ENCODE measurements at places on chromosomes 3 and 15.

DNA sequence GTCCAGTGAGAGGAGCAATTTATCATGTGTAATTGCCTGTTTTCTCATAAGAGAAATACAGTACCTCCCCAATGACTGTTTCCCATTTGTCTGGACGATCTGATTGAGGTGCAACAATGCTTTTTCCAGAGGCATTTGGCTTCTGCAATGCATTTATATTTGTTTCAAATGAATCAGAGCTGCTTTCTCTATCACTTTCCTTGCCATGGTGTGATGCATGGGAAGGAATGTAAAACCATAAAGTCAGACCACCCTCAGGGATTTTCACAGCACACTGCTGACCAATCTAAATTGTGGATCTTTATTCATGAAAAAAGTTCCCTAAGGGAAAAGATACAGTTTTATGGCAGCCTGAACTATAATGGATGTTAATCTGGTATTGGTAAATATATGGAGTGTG, 333.0 kb downstream of the ZNF385D start:
- no peak for DNase-seq

DNA sequence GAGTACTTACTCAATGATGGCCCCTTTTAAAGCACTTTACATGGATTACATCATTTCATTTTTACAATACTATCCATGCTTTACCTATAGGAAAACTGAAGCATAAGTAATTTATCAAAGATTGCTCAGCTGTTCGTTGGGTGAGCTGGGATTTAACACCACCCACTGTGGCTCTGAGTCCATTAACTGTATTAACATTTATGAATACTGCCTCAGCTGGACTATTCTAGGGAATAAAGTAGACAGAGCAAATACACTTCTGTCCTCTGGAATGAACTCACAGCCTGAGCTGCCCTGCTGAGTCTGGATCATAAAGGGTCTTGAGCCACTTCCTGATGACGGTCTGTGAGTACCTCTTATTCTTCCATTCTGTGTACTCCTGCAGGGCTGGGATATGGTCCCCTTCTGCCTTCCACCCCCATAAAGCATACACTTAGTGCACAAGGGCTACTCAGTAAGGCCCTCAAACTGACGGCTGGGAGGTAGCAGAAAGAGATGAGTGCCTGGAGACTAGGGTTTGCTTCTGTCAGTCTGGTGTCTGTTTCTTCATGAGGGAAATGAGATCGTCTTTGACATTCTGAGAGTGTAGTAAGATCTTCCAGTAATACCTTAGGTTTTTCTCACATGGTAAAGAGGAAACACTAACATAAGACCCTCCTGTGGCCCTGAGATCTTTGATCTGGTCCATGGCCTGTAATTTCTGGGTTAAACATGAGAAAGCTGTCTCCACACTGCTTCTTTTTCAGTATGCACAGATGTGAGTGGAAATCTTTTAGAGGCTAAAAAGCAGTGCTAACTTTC, 12.6 kb upstream of the ST6GAL1 start:
- DNase-seq: no peak

GRCh38 chr3:13492976-13493866, 13.1 kb downstream of the HDAC11 start:
- no peak for DNase-seq

GRCh38 chr3:119731560-119732343, 28.9 kb downstream of the CFAP91 start:
- DNase-seq: no peak

DNA sequence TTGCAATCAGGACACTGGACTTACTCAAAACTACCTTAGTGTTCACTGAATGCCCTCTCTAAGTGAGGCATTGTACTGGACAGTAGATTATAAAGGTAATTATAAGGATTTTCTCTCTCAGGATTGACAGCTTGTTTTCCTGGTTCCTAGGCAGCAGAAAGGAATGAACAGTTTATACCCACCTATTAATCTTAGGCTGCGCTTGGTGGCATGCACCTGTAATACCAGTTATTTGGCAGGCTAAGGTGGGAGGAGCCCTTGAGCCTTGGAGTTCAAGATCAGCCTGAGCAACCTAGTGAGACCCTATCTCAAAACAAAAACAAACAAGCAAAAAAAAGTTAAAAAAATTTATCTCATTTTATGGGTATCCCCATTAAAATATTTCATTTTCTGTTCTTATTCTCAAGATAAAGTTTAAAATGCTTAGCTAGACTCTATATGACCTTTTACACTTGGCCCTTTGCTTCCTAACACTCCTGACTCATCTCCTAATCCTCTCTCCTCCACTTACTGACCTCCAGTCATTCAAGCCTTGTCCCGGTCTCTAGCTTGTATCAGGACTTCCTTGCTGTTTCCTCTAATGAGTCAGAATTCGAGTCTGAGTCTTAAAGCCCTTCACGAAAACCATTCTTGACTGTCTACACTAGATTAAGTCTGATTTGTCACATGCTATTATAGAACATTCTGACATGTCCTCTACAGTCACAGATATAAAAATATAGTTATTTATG, 348.6 kb downstream of the NLGN1 start:
- DNase-seq: no peak

- DNase-seq: no peak
Observed at GRCh38 chr3:45688194-45688881, 858 bp upstream of the SACM1L start.

DNA sequence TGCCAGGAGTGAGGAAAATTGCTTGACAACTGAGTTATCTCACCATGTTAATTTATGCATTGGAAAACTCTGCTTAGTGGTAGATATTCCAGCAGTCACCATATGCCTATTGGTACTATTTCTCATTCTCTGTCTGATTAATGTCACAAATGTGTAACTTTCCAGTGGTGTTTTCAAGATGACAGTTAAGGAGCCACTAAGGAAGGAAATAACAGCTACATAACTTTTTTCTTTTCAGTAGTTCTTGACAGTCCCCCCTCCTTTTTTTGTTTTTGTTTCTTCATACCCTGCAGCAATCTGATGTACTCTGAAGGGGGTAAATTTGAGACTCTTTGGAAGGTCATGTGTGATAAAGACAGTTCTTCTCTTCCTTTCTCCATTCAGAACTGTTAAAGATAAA, 13.1 kb downstream of the RASA2 start:
- DNase-seq: no peak

- no peak for DNase-seq
Observed at GRCh38 chr3:130480736-130481135, 36.2 kb upstream of the COL6A6 start.

DNA sequence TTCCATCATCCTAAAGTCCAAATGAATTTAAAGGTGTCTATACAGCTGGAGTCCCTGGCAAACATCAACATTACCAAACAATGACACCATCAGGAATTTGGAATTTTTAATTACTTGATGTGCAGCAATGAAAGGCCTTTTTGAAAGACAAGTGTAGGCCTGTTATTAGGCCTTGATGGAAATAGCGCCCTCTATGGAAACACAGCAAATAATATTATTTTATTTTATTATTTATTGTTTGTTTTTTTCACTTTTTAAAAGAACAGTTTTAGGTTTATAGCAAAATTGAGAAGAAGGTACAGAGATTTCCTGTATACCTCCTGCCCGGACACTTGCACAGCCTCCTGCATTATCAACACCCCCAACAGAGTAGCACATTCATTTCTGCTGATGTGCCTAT, 18.1 kb upstream of the OR5AC2 start:
- DNase-seq: no peak

GRCh38 chr3:127799476-127800222, 22.7 kb downstream of the MGLL start:
- no peak for DNase-seq

GRCh38 chr3:46538803-46539442, 27.2 kb downstream of the LRRC2 start:
- peak; percentile 24 for DNase-seq

Data from stimulated activated CD4-positive, alpha-beta T cell treated with anti-CD3 and anti-CD28 coated beads, Interleukin-1b, Interleukin-23, amount 100 ng/mL, for 1 hour (primary cell).